ENCODE measurements at places on chromosomes 16 and 17.

DNA sequence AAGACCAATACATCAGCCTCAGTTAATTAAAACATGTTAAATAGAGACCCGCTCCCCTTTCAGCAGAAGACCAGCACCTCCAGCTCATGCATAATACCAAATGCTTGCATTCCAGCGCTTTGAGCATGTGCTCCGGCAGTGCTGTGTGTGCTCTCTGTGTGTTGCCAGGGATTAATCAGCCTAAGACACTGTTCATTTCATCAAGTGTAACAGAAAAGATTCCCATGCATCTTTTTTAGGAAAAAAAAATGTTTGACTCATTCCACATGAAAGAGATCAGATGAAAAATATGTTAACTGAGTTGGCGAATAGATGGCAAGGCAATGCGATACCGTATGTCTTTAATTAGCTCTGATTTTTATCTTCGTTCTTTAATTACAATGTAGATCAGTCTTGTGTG is 187.6 kb downstream of the RPTOR start:
- DNase-seq = no peak

DNA sequence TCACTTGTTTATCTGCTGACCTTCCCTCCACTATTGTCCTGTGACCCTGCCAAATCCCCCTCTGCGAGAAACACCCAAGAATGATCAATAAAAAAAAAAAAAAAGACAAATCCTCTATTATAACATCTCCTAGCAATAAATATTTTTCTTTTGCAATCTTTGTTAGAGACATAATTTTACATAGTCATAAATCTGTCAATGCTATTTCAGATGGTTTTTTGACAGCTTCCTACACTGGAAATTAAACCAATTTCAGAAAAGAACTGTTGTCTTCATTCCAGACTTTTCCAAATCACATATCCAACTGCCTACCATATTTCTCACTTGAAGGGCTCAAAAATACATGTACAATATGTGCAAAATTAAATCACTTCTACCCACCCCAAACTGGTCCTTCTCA is 3.7 kb downstream of the METTL16 start:
- DNase-seq = no peak

GRCh38 chr17:17812211-17813054 is 24.4 kb downstream of the SREBF1 start:
- peak; percentile 60 for DNase-seq

DNA sequence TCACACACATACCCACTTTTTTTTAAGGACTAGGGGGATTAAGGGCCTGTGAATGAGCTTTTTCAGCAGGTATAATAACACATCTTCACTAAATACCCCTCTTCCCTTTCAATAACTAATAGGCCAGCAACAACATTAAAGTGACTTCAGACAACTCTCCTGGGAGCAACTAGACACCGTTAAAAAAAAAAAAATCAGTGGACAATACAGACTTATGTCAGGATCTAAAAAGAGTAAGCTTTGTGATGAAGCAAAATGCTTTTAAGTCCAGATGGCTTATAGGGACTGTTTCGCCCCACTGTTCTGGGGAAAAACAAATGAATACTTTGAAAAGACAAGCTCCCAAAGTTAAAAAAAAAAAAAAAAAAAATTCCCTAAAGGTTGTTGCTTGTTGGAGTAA is 29.0 kb downstream of the SPAG9 start:
- DNase-seq = no peak

GRCh38 chr17:14270508-14270907 is 30.4 kb upstream of the HS3ST3B1 start:
- DNase-seq = no peak

DNA sequence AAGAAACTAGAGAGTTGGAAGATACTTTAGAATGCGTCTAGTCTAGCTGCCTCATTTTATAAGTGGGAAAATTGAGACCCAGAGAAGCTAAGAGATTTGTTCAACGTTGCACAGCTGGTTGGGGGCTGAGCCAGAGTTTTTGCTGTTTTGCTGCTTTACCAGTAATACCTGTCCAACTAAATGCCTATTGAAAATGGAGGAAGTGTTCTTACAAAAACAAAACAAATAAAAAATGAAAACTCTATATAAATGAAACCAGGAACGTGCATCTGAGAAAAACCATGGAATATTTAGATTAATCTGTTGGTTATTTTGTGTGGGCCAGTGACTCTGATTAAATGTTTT is 13.8 kb downstream of the NLK start:
- no peak for DNase-seq

DNA sequence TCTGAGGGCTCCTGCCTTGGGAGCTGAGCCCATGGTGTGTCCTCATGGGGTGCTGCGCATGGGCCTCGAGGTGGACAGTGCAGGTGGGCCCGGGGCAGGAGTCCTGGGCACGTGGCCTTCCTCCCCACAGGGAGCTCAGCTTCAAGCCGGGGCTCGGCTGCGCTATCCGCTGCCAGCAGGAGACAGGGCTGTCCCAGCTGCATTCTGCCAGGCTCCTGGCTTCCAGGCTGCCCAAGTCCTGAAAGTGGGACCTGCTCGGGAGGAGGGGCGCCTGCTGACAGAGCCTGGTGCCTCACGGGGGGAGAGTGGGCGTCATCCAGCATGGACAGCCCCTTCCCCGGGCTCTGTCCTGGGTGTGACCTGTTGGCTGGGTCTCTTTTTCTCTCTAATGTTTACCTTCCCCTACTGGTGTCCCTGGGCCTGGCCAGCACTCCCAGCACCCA is 7.1 kb downstream of the TRAF7 start:
- DNase-seq = no peak

- no peak for DNase-seq
Observed at GRCh38 chr17:75059369-75060345, 12.6 kb downstream of the KCTD2 start.

DNA sequence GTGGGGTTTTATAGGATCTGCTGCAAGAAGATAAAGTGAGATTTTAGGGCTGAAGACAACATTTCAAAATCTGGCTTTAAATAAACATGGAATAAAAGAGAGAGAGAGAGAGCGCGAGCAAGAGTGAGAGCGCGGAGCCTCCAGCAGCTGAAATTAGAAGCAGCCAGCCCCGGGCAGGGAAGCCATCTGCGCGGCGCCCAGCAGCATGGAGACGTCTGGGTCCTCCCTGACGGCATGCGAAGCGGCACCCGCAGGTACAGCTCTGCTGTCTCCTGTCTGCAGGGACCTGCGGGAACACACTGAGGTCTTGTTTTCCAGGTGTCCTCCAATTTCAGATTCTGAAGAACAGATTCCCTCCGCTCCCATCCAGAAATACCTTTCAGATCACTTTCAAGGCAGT is 7.9 kb upstream of the BAIAP2 start:
- no peak for DNase-seq

GRCh38 chr16:81522108-81522701 is 77.6 kb downstream of the CMIP start:
- DNase-seq = no peak

GRCh38 chr17:79987187-79987934 is 48.3 kb downstream of the TBC1D16 start:
- DNase-seq = no peak

DNA sequence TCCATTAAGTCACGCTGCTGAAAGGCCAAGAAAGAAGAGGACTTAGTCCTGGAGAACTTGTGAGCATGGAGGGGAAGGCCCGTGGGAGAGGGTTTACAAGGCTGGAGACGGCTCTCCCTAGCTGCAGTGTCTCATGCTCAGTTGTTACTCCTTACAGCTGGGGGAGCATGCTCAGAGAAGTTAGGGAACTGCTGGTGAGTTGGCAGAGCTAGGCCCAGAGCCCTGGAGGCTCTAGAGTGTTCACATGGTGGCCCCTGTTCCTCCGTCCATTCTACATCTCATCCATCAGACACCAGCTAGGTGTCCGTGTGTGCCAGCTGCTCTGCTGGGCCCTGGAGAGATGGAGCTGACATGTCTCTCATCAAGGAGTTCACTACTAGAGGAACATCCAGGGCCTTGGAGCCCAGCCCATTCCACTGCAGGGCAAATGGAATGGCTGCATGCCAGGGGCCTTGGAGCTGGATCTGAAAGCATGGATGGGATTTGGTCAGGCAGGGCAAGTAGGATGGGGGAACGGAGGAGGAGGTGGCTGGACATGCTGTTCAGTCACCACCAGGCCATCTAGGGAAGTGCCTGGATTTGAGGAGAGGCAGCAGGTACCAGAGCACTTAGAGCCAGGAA is 6.3 kb downstream of the XYLT2 start:
- DNase-seq = no peak

DNA sequence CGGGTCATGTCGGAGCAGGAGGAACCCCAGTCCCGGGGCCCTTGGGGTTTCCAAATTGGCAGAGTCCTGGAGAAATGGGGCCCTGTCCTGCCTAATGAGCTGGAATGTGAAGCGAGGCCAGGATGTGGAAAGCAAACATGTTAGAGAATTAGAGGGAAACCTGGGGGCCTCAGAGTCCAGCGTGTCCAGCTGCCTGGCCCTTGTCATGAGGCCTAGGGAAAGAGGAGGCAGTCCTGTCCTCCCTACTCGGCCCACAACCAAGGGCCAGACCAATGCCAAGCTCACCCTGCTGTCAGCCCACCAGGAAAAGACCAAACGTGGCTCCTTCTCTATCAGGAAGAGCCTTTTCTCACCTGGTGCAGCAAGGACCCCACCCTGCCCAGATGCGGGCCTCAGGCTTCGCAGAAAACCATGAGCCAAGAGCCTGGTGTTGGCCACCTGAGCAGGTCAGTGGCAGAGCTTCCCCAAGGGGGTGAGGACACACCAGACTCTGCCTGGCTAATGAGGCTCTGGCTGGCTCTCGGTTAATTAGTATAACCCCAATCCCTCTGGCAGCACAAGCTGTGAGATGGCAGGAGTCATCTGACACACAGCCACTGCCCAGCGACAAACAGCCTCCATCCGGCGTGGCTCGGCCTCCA is 10.1 kb downstream of the TEKT5 start:
- DNase-seq = no peak

- no peak for DNase-seq
Observed at GRCh38 chr17:56723421-56723820, 110.3 kb downstream of the C17orf67 start.

DNA sequence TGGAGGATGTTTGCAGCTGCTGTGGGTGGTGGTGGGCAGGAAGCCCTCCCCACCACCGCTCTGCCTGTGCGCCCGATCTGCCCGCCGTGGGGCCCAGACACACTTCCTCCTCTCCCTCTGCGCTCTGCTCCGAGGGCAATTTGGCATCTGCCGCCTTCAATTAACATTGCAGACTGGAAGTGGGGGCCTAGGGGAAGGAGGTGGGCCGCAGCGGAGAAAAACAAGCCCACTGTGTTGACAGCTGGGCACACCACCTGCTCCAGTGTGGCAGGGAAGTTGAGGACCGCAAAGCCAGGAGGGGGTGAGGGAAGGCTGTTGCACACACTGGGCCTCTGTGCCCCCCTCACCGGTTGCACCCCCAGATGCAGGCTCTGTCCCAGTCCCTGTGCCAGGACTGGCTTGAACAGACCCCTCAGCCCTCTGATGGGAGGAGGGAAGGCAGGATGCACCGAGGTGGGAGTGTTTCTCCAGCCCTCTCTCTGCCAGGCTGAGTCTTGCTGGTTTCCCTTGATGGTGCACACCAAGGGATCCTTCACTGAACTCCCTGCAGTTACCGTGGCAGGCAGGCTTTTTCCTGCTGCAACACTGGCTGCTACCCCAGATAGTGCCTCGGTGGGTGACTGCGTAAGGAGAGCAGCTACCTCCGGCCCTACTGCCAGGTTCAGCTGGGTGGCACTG is 72.8 kb upstream of the MED9 start:
- no peak for DNase-seq

- no peak for DNase-seq
Observed at GRCh38 chr17:69609473-69610305, 195.2 kb downstream of the MAP2K6 start.

DNA sequence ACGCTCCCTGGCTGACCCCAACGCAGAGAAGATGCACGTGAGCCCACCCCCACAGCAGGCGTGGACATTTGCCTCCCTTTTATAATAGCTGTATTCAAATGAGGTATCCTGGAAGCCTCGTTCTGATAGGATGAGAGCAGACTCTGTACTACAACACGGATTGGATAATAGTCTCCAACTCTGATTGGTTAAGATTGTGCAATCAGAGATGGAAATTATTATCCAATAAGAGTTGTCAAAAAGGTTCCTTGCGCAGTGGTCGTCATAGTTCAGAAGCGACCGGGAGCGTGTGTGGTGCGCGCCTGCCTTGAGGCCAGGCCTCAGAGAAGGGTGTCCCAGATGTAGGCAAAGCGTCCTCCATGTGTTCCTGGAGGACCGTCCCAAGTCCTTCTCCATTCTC is 104.6 kb downstream of the USP22 start:
- no peak for DNase-seq

DNA sequence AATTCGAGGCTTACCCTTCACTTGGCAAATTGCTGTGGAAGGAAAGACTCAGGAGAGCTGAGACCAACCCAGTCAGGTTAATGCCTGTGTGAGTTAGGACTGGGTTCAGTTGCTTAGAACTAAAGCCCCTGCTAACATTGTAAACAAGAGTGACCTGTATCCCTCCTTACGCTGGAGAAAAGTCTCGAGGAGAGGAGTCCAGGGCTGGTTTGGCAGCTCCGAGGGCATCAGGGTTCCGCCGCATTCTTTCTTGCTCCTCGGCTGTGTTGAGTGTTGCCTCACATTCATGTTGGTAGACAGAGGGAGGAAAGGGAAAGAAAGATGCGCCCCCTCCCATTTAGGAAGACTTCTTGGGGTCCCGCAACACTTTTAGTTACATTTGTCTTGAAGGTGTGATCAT is 18.5 kb downstream of the VPS35L start:
- no peak for DNase-seq

DNA sequence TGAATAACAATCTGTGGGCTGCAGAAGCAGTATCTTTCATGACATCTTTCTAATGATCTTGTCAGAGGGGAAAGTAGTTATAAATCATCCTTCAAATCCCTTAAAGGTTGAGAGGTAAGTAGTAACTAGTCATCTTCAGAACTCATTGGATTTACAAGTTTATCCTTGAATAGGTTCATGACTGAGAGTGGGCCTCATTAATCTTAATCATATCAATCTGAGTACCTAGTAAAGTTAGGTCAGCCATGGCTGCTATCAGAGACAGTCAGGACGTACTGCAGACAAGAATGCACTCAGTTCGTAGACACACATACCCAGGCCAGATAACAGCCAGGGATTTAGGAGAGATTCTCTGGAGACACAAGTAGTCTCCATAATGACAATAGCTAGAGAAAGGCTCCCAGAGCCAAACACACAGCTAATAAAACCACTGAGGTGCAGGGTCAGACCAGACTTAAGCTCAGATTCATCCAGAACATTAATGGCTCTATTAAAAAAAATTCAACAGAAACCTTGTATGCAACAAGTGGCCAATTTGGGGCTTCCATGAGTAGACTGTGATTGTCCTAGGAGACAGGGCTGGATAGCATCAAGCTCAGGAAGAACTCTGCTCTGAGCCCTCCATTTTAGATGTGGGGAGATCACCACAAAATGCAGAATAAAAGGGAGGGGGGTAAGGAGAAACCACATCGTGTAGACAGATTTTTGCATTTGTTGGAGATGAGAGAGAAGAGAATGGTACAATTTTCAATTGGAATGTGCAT is 65.8 kb downstream of the TBX4 start:
- no peak for DNase-seq

GRCh38 chr16:30585400-30586191 is at the start of gene ZNF785:
ZNF785 (minus strand) TSS chr16:30585697; CDS start chr16:30585611, 86 bp downstream.
- DNase-seq = peak; percentile 98

- no peak for DNase-seq
Observed at GRCh38 chr16:56558024-56558747, 6.7 kb upstream of the MT4 start.

GRCh38 chr17:66915204-66915611 is 49.3 kb upstream of the CACNG4 start:
- DNase-seq = peak; percentile 47

- DNase-seq = no peak
Observed at GRCh38 chr17:80389011-80389995, 25.7 kb upstream of the ENDOV start.
